ENCODE measurements at places on chromosomes 2 and 18.

DNA sequence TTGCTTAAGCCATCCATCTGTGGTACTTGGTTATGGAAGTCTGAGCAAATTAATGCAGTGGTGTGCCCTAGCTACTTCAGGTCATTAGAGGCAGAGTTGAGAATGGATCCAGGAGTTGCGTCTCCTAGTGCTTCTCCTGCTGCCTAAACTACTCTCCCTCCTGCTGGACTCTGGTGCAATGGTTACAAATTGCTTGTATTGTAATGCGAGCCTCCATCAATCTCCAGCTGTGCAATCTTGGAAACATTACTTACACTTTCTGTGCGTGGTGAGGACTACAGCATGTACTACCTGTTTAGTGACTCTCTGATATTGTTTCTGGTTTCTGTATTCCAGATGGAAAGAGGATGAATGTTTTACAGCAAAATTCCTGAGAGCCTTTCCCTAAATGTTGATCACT, 119.0 kb upstream of the CYRIA start:
- no peak for DNase-seq

GRCh38 chr18:24534737-24535136, 74.3 kb downstream of the HRH4 start:
- DNase-seq: no peak

GRCh38 chr2:190478572-190479195, 55.8 kb downstream of the NEMP2 start:
- no peak for DNase-seq

GRCh38 chr18:73835039-73835438, 312.6 kb downstream of the FBXO15 start:
- no peak for DNase-seq

DNA sequence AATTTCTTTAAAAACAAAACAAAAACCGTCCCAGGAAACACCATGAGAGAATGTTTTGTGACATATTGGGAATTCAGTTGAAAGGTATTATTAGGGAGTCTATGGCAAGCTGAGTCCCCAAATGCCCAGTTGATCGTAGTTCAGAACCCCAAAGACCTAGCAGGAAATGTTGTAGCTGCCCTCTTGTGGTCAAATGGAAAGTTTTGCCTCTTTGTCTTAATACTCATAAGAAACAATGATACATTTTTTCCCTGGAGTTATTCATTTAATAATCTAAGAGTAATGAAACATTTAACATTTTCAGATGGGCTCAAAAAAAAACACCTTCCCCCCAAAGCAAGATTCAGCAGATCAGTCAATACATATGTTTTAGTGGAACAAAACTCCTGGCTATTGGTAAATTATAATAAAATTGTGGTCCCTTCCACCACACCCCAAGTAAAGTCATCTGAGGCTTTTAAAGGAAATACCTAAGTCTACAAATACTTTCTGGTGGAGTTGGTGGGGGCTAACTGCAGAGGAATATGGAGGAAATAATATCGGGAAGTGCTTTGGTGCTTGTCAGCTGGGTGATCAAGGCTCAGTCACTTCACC, 37.8 kb upstream of the EFEMP1 start:
- DNase-seq: peak; percentile 76

DNA sequence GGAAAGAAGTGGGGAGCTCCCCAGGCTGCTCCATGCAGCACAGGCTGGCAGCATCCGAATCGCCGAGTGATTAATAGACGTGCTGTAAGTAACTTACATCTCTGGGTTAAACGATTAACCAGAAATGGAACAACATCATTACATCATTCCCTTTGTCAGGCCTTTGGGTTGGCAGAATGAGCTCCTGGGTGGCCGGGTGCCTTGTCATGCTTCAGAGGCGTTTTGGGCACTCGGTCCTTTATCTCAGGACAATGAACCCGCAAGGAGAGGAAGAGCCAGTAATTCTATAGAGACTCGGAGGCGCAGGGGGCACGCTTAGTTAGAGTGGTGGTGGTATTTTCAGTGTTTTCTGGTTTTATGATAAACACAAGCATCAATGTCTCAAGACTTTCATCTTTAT, 146.9 kb upstream of the TPO start:
- DNase-seq: no peak

DNA sequence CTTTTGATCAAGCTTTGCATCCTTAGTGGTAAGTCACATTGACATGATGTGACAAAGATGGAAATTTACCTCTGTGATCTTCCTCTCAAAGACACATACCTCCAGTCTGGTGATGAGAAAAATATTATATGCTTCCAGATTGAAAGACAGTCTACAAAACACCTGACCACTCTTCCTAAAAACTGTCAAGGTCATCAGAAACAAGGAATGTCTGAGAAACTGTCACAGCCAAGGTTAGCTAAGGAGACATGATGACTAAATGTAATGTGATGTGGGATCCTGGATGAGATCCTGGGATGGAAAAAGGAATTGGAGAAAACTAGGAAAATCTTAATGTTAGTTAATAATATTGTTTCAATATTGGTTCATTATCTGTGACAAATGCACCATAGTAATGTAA, 226.6 kb upstream of the ST6GAL2 start:
- no peak for DNase-seq

DNA sequence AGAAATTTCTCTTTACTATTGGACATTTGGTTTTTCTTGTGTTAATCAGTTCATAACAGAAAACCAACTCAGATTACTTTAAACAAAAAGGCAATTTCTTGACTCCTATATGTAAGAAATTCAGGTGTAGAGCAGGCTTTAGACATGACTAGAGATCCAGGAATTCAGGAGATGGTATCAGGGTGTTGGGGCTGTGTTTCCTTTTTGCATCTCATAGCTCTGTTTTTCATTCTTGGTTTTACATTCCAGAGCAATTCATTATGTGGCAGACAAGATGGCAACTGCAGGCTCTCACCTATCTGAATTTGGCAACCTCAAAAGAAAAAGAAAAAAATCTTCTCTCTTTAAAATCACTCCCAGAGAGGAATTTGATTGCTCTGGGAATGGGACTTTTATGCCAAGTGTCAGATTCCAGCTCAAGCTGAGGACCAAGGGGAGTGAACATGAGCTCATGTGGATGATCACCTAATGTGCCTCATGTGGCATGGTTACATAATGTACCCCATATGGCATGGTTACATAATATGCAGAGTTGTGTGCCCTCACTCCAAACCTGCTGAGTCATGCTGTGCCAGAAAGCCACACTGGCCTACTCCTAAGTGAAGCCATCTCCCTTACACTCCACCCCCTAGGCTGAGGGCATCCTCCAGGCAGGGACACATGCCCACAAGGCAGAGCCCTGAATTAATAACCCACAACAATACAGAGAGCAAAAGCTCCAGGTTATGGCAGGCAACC, 282.7 kb downstream of the MBD2 start:
- peak; percentile 4 for DNase-seq
